ENCODE measurements at places on chromosomes 12 and 14.

DNA sequence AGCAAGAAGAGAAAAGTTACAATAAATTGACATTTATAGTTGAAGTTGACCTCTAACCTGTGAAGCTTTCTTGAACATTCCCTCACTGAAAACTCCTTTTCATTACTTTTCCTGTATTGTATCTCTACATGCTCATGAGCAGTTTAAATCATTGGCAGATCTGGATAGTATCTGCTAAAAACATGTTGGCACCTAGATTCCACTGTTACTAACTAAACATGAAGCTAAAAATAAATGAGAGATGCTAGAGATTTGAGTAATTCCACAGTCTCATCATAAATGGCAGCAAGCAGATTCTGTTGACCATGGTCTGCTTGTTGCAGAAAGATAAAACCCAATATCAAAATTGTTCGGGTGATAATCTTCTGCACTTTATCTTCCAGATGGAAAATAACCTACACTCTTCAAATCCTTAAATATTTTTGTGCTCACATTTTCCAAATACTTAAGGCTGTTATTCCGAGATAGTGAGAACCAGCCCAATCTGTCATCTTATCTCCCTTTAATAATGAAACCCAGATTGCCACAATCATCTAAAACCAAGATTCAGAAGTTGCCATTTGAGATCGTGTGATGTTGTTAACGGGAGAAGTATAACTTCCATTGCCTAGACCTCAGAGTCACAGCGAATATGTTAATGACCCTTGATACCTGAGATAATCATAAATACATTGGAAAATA lies 171.0 kb upstream of the DAAM1 start:
- DNase-seq = no peak

DNA sequence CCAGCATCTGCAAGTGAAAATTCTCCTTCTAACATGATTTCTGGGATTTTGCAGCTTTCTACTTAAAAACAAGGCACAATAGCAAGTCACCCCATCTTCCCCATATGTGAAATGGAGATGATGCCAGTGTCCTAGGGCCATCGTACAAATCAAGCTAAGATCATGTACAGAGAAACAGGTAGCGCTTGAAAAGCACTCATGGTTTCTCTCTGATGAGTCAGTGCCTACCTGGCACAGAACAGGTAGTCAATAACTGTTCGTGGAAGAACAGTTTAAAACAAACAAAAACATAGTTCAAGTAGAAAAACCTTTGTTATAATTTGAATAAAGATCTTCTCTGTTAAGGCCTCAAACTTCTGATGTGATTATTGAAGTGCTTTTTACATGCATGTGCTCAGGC lies 46.9 kb downstream of the RAD52 start:
- DNase-seq = no peak

- DNase-seq = no peak
Measured at GRCh38 chr12:89024580-89024979, 327.7 kb downstream of the DUSP6 start.

- no peak for DNase-seq
Measured at GRCh38 chr12:11596141-11596540, 53.3 kb upstream of the ETV6 start.

- no peak for DNase-seq
Measured at GRCh38 chr12:7915661-7916403, 20.2 kb downstream of the SLC2A3 start.

GRCh38 chr14:96717116-96717515 lies 80.1 kb upstream of the VRK1 start:
- no peak for DNase-seq

Measured in SHP77 (cell line).